Stimulated activated CD8-positive, alpha-beta memory T cell treated with anti-CD3 and anti-CD28 coated beads, Interleukin-15, amount 100 ng/mL, for 24 hours (primary cell): ENCODE measurements at places on chromosomes 4 and X.

GRCh38 chr4:165368114-165368513, 10.7 kb upstream of the CPE start:
- no peak for DNase-seq

- no peak for DNase-seq
Measured at GRCh38 chr4:177569434-177569833, 127.2 kb upstream of the AGA start.

GRCh38 chrX:113804819-113805218, 779.1 kb upstream of the HTR2C start:
- no peak for DNase-seq

GRCh38 chr4:2791518-2792395, 1.1 kb upstream of the SH3BP2 start:
- no peak for DNase-seq

DNA sequence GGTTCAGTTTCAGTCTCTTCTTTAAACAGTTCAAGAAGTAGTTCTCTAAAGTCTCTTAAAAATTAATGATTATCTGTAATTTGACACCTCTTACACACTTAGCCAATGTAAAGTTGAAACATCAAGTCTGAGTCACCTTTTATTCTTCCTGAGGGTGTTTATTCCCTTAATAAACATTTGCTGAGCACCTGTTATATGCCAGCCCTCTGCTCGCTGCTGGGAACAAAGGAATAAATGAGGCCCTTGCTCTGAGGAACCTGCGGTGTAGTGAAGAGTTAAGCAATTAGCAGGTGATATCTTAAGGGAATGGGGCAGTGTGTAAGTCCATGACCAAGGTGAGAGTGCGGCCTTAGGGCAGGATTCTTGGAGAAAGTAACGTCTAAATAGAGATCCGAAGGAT, 5.2 kb upstream of the NDNF start:
- DNase-seq: no peak

- no peak for DNase-seq
Measured at GRCh38 chrX:12948495-12948894, 26.4 kb upstream of the TMSB4X start.

DNA sequence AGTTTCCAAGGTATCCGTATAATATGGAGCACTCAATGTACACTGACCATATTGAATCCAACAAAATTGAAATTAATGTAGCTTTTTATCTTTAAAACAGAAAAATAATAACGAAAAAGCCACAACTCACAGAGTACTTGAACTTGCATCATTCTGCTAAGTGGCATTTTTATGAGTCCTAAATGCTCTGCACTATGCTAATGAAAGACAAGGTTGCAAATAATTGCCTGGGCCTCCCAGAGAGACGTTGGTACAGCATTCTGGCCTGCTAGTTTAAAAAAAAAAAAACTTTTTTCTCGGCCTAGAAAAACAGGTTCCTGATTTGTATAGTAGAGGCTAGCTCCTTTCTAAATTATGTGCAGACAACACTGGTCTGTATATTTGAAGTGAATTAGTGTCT, 4.3 kb upstream of the FAM9B start:
- DNase-seq: no peak

DNA sequence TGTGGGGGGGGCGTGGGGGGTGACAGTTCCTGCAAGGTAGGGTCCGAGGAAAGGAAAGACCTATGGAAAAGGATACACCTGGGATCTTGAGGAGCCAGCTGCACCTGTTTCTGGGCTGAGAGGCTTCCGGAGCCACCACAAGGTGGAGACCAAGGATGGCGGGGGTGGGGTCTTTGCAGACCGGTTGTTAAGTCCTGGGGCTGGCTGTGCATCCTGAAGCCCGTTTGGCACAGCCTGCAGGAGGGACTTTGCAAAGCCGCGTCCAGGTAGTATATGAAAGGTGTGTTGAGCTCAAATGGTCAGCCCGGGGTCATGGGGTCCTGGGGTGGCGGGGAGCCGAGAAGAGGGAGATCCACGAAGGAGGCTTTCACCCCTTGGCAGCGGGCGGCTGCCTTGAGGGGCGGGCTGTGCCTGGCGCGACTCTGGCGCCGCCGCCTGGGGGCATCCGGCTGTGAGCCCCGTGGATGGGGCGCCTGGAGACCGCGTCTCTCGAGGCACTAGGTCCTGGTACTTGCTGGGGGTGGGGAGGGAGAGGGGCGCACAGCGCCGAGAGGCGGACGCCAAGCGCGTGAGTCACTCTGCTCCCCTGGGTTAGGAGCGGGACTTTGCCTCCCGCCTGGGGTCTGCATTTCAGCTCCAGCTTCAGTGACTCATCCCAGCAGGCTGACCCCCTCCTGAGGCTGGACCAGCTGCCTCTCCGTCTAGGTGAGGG, 58.2 kb upstream of the DYNLT3 start:
- DNase-seq: no peak

DNA sequence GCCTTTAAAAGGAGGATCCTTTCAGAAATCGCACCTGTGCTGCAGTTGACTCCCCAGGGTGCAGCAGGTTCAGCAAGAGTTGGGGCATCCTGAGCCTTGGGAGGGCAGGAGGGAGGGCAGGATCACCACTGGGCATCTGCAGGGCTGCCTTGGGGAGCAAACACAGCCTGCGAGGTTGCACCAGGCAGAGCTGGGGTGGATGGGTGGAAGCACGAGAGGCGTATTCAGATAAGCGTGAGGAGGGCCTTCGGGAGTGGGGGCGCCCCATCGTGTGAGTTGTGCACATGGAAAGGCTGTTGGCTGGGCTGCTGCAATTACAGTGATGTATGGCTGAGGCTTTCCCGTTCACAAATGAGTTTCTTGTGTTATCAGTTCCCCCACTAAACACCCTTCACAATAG, 55.5 kb downstream of the PSAPL1 start:
- DNase-seq: no peak

DNA sequence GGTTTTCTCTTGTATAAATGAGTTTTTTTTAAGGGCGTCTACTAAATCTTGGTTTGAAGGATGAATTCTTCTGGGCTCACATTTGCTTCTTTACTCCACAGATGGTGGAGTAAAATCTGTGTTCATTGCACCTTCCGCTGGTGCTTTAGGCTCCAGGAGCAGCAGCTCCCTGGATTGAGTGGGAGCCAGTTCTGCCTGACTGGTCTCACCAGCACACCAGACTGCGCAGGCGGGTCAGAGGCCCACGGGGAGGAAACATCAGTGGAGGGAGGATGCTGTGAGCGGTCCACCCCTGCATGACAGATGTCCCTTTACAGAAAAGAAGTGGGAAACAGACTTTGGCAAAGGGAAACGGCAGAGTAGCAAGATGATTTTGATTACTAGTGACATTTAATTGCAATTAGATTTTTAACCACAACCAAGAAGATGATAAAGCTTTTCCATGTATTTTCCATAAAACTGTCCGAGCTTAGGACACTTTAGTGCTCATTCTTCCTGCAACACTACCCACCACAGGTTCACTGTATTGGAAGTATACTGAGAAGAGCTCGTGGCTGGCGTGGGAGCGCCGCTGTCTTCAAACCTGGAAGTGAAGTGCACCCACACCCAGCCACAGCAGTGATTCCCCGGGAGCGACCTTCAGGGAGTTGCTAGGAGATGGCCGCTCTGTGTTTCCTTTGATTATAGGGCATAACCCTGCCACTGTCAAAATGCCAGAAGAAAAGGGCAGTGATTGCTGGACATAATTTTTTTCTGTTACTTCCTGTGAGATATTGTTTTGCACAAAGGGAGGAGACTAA, 95.2 kb downstream of the SORBS2 start:
- no peak for DNase-seq

DNA sequence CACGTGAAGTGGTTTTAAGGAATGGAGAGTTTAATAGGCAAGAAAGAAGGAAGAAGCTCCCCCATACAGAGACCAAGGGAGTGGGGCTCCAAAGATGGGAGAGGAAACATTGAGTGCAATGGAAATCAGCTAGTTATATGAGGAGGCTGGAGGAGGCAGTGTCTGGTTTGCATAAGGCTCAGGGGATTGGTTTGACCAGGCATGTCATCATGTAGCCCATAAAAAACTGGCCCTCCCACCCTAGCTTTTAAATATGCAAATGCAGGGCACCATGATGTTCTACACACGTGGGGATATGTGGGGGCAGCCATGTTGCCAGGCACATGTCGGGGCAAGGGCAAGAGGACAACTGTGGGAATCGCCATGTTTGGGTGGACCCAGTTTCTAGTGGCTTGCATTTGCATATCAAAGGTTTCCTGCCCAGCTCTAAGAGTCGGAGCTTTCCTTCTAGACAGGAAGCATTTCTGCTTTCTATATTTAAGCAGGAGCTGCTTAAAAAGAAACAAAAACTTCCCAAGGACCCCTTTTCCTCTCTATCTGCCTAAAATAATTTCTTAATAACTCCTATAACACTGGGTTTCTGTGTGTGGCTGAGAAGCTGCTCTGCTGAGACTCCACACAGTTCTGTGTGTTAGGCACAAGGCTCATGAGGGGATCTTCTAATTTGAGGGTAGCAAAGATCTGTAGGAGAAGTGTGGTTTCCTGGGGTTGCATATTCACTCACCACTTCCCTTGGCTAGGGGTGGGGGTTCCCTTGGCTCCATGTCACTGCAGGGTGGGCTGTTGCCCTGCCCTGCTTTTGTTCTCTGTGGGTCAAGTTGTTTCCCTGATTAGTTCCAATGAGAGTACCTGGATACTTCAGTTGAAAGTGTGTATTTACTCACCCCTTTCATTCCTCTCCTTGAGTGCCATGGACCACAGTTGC, 113.5 kb downstream of the VSIG4 start:
- DNase-seq: no peak

- DNase-seq: no peak
Measured at GRCh38 chr4:153276971-153277370, 67.5 kb upstream of the MND1 start.

DNA sequence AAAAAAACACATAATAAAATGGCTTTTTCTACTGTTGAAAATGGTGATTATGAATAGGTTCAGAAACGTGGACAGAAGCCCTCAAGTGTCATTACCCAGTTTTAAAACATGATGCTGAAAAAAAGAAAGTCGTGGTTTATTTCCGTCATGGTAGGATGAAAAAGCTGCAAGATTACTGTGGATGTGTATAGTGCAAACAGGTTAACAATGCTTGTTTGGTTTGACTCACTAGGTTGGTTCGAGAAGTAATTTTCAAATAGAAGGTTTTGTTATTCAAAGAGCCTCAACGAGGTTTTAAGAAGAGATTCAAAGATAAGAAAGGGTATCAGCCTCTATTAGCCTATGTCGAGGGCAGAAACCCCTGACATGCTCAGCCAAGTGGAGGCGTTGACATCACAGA, 2.5 kb upstream of the RXFP1 start:
- DNase-seq: no peak

GRCh38 chr4:188492886-188493285, 353.6 kb downstream of the TRIML1 start:
- no peak for DNase-seq

- no peak for DNase-seq
Measured at GRCh38 chr4:23932901-23933308, 43.1 kb upstream of the PPARGC1A start.

- no peak for DNase-seq
Measured at GRCh38 chr4:13944095-13944511, 316.6 kb upstream of the BOD1L1 start.

GRCh38 chr4:179352221-179352620, 1910.0 kb upstream of the AGA start:
- no peak for DNase-seq

- DNase-seq: no peak
Measured at GRCh38 chr4:478373-478772, 20.6 kb downstream of the ZNF721 start.

DNA sequence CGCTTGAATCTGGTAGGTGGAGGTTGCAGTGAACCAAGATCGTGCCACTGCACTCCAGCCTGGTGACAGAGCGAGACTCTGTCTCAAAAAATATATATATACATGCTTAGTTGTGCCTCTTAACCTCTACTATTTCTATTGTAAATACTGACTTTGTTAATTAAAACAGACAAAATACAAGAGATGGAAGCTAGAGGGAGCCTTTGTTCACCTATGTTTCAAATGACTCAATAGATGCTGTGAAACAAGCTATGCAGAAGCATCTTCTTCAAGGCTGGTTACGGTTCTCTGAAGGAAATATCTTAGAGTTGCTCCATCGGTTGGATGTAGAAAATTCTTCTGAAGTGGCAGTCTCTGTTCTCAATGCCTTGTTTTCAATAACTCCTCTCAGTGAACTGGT, 6.2 kb downstream of the NCAPG start:
- no peak for DNase-seq

GRCh38 chr4:100889898-100890297, 372.1 kb upstream of the EMCN start:
- DNase-seq: no peak

- no peak for DNase-seq
Measured at GRCh38 chr4:40238700-40239548, 42.1 kb downstream of the RHOH start.

- no peak for DNase-seq
Measured at GRCh38 chr4:70759126-70759525, 37.4 kb downstream of the RUFY3 start.

DNA sequence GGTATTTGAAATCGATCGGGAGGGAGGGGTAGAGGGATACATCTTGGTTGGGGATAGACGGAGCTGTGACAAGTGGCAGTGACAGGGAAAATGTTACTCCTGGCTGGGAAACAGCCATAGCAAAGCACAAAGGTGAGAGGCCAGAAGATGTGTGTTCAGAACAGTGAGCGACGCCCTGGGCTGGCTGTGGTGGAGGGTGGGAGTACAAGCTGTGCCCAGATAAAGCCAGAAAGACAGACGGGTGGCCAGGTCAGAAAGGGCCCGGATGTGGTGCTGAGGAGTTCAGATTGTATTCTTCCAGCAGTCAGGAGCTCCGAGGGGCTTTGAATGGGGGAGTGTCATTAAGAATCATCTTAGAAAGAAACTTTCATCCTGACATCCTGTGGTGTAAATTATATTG, 27.9 kb downstream of the CCDC149 start:
- DNase-seq: no peak
